ENCODE measurements at places on chromosomes 6 and 20. TPM values are rescaled to one million over a fixed set of nuclear protein-coding genes. Genes with fewer than 3 reads are reported as not detected.

DNA sequence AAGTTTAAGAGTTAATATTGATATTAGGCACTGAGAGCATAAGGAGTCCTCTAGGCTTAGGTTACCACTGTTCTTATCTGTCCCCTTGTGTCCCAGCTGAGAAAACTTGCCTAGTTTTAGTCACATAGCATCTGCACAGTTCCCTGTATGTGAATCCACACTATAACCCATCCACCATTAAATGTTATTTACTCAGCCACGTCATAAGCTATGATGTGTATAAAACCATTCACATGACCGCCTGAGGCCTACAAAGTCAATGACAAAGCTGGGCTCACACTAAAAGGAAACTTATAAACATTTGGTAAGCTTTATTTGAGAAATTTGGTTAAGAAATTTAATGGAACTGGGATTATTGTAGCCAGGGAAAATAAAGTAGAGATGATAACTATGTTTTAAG is 59.2 kb upstream of the TFAP2D start:
- no peak overlapping the region for H3K27ac ChIP-seq
- DNase-seq: no peak
- H3K36me3 ChIP-seq: peaks cover 5% of the 10 kb centered on the region
- no peaks in the 10 kb centered on the region for H3K27me3 ChIP-seq
- H3K4me1 ChIP-seq: no peaks in the 10 kb centered on the region

DNA sequence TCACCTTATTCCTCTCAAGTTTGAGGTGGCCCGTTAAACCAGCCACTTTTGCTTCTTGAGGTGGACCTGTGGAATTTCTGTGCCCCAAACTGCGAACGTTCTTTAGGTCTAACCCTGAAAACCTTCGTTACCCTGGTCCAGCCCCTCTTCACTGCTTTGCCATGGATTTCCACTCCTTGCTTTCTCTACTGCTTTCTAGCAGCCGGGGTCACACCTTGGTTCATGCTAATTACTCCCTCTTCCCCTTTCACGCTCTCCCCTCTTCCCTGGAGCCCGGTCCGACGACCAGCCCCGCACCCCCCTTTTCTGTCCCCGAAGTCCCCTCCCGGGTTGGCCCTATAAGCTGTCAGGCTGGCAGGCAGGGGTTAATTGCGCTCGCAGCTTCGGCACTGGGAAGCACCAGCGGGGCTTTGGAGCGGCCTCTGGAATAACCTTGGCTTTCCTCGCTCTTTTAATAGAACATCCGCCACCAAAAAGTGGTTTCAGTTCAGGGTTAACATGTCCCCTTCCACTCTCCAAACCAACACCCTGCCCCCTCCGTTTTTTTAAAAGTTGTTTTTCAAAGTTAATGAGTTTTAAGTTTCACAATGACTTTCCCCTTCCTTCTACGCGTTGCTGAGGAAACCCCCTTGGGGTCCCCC is 1.4 kb upstream of the HIVEP1 start:
- no peaks in the 10 kb centered on the region for H3K27me3 ChIP-seq
- peak overlapping the region; percentile 83 for H3K4me3 ChIP-seq
- peak; percentile 76 for DNase-seq
- no peaks in the 10 kb centered on the region for H3K4me1 ChIP-seq

DNA sequence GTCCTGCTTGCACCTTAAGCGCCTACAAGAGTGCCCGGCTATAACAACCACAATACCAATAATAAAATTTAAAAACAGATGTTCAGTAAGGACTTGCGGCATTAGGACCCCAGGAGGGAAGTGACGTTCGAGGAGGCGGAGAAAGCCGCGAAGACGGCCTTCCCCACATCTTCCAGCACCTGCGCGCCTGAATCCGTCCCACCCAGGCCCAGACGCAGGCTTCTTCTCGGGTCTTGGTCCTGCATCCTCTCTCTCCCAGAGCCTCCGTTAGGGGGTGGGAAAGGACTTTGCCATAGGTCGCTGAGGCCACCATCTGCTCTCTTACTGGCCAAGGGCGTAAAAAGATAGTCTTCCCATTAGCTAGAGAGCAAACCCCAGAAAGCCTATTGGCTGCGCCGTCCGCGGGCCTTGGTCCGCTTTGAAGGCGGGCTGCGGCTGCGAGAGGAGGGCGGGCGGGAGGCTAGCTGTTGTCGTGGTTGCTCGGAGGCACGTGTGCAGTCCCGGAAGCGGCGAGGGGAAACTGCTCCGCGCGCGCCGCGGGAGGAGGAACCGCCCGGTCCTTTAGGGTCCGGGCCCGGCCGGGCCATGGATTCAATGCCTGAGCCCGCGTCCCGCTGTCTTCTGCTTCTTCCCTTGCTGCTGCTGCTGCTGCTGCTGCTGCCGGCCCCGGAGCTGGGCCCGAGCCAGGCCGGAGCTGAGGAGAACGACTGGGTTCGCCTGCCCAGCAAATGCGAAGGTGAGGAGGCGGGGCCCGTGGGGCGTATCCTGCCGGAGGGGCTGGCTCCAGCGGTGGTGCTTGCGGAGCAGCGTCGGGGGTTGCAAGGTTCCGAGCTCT is at the start of gene CNPY3:
Gene CNPY3 (plus strand): TSS at position 495 of the 835 bp plus-strand sequence. CDS start 91 bp downstream, at position 586.
- peaks cover 23% of the 10 kb centered on the region for H3K36me3 ChIP-seq
- no peaks in the 10 kb centered on the region for H3K27me3 ChIP-seq
- no peaks in the 10 kb centered on the region for H3K4me1 ChIP-seq
- H3K27ac ChIP-seq: peak within 1 kb of the TSS; percentile 81
- H3K4me3 ChIP-seq: peak within 1 kb of the TSS; percentile 97
- peak; percentile 98 for DNase-seq

CLPSL1 gene
- total RNA-seq: not detected

PRSS16 gene
- 17.7 TPM for total RNA-seq

DNA sequence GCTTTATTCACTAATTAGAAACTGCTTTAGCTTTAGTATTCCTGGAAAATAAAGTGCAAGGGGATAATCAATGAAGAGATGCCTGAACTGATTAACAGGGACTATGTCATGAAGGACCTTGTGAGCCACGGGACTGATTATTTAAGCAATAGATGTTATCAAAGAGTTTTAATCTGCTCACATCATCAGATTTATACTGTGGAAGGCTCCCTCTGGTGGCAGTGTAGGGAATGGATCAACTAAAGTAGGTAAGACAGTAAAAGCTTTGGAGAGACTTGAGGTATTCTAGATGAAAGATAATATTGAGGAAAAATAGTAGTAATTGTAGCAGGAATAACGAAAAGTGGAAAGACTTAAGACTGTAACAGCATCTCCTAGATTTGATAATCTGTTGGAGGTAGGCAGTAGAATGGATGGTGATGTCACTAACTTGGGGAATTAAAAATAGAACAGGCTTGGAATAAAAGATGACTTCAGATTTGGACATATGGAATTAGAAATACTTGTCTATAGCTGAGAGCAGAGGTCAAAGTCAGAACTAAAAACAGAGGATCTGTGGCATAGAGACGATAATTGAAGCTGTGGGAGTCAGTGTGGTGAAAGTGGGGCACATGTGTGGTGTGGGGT is 80.3 kb upstream of the HTR1E start:
- no peak overlapping the region for H3K27ac ChIP-seq
- H3K36me3 ChIP-seq: no peaks in the 10 kb centered on the region
- no peaks in the 10 kb centered on the region for H3K4me1 ChIP-seq
- no peak overlapping the region for H3K4me3 ChIP-seq

DNA sequence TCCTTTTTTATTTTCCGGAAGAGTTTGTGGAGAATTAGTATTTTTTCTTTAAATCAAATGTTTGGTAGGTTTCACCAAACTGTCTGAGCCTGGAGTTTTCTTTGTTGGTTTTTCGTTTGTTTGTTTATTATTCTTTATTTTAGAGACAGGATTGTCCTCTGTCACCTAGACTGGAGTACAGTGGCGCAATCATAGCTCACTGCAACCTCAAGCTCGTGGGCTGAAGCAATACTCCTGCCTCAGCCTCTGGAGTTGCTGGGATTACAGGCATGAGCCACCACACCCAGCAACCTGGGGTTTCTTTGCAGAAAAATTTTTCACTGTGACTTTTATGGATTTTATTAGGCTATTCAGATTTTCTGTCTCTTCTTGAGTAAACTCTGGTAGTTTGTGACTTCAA is 120.2 kb upstream of the LOC128125822 start:
- H3K36me3 ChIP-seq: no peaks in the 10 kb centered on the region
- no peak overlapping the region for H3K4me3 ChIP-seq
- H3K27me3 ChIP-seq: no peaks in the 10 kb centered on the region
- H3K4me1 ChIP-seq: no peaks in the 10 kb centered on the region
- H3K27ac ChIP-seq: no peak overlapping the region
- no peak for DNase-seq

- DNase-seq: no peak
- H3K27ac ChIP-seq: no peak overlapping the region
- no peaks in the 10 kb centered on the region for H3K27me3 ChIP-seq
- H3K4me3 ChIP-seq: peak overlapping the region; percentile 87
These were observed 1.6 kb downstream of the ITPR3 start for GRCh38 chr6:33622456-33623431.

Measured in H9 (cell line).